GF-D8 (cell line): ENCODE measurements at places on chromosomes 4 and X.

DNA sequence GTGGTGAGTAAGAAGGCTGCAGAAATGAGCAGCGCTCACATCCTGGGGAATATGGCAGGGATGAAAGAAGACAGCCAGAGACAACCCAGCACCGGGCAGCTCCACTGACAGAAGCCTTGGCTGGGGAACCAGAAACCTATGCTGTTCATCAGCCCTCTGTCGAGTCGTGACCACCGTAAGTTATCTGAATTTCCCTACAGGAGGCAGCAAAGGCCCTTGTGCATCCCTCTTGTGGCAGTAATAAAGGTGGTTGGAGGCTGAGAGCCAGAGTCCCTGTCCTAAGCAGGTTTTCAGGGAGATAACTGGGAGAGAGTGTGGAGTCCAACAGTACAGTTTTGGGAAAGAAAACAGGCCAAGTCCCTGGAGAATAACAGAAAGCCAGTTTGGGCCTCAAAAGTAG, 194.0 kb upstream of the BOD1L1 start:
- DNase-seq: no peak

GRCh38 chr4:145938618-145939440, at the start of gene ZNF827:
TSS of gene ZNF827 (minus strand) at chr4:145938823. CDS start at chr4:145938407, 416 bp downstream.
- no peak for DNase-seq

GRCh38 chr4:87309625-87310024, 13.1 kb downstream of the HSD17B13 start:
- no peak for DNase-seq

DNA sequence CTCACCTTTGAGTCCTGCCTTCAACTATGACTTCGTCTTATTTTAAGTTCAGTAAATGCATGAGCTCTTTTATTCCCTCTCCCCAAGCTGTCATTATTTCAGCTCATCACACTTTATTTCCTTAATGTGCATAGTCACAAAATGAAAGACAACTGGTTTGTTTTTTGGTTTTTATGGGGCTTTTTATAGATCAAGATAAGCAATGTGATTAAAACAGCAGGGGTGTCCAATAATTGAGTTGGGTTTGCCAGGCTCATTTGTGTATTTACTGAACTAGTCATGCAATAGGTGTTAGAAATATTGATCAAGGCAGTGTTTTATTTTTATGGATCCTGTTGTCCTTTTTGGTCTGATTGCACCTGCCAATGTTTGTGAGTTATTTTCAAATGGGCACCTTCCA, 102.2 kb downstream of the FRMPD4 start:
- no peak for DNase-seq

- DNase-seq: no peak
Measured at GRCh38 chrX:101530944-101531343, 19.4 kb upstream of the ARMCX1 start.

DNA sequence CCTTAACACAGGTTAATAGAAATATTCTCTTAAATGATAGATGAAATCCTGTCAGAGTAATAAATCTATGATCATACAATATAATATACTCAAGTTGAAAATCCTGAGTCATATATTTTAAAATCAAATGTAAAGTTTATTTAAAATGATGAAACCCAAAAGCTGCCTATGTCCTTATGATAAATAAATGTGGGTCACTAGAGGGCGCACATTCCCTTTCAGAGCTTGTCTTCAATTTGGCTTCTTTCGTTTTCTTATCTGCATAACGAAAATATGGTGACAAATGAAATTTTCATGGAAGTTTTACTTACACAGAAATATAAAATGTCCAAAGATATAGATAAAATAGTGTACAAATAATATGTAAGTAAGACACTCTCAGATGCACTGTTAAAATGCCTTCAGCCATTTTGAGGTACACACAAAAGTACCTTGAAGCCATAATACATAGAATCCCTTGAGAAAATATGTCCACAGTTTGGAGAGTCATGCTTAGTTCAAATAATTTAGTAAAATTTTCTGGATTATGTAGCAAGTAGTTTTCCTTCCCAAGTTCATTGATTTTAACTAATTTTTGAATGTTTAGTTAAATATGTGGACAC, 680.4 kb downstream of the DMD start:
- DNase-seq: no peak

DNA sequence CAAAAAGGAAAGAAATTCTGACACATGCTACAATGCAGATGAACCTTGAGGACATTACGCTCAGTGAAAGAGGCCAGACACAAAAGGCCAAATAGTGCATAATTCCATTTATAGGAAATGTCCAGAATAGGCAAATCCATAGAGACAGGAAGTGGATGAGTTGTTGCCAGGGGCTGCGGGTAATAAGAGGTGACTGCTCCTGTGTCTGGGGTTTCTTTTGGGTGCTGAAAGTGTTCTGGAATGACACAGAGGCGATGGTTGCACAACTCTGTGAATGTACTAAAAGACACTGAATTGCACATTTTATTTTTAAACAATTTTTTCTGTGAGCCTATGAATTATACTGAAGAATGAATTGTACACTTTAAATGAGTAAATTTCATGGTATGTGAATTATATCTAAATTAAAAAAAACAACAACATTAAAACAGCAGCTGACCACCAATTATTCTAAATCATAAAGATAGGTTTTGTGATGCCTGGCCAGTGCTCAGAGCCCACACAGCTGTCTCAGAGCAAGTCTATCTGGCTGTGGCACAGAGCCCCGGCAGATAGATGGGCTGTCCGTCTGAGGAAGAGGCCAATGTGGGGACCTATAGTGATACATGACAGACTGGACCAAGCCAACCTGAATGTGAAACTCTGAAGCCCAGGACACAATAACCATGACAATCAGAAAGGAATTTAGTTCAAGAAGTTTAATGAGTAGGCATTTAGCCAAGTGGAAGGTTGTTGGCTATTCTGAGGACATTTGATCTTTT, 23.5 kb upstream of the IRAK1 start:
- DNase-seq: no peak

DNA sequence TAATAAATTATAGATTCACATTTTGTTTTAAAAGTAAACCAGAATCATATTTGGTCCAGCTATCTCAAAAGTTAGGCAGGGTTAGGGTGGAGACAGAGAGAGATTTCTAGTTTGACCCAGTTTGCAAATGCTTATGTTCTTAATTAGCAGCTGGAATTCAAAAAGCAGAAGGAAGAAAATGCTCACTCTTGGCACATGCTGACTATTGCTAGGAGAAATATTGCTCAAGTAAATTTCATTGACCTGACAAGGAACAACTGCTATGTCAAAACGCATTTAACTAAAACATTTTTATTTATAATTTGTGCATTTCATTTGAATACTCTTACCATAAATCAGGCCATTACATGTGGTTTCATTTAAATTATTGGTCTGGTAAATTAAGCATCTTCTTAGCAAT, 131.8 kb downstream of the GLRA3 start:
- no peak for DNase-seq
